ENCODE measurements at places on chromosomes 1 and 21.

GRCh38 chr1:26768755-26769154, 19.0 kb upstream of the PIGV start:
- DNase-seq: no peak

GRCh38 chr1:212759683-212760082, 31.9 kb downstream of the NSL1 start:
- no peak for DNase-seq

DNA sequence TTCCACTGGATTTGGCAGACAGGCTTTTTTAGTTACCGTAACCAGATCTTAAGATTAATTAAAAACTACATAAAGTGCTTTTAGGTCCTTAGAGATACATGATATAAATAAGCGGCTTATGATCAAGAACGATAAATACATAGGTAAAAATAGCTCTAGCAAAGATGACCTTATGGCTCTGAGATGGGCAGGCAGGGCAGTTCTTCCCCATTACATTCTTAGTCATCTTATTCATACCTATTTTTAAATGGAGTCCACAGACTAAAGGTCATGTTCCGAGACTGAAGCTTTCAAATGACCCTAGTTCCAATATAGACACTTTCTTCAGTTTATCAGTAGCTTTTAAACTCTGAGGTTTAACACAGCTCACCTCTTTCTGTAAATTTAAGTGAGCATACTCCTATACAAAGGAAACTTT, 4.3 kb downstream of the MCL1 start:
- DNase-seq: no peak

DNA sequence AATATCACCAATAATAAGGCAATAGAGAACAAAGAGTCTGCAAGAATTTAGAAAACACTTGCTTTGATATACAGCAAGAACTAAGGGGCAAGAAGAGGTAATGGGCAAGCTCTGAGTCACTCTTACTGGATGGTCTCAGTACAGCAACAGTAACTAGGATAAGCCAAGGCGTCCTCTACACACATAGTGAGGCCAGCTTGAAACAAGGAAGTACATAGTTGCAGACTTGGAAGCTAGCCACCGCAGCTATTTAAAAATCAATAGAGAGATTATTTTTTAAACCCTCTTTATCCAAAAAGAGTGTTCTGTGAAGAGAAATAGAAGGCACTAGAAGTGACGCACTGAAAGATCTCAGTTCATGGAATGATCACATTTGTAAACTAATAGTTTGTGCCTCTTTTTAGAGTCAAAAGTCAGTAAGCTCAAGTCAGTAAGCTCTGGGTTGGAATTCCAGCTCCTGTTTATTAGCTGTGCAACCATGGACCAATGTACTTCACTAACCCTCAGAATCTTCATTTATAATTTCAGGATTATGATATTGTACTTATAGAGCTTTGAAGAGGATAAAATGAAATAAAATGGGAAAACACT, 118.6 kb downstream of the AKT3 start:
- DNase-seq: no peak
